Naive B cell (primary cell): ENCODE measurements at places on chromosomes 5 and 9. TPM values are rescaled to one million over a fixed set of nuclear protein-coding genes. Genes with fewer than 3 reads are reported as not detected.

Gene FCN1
- 20.7 TPM for polyA plus RNA-seq

Gene ACOT12
- polyA plus RNA-seq: not detected

Gene OTP
- polyA plus RNA-seq: not detected

Gene PLEKHG4B
- polyA plus RNA-seq: 0.03 TPM

DNA sequence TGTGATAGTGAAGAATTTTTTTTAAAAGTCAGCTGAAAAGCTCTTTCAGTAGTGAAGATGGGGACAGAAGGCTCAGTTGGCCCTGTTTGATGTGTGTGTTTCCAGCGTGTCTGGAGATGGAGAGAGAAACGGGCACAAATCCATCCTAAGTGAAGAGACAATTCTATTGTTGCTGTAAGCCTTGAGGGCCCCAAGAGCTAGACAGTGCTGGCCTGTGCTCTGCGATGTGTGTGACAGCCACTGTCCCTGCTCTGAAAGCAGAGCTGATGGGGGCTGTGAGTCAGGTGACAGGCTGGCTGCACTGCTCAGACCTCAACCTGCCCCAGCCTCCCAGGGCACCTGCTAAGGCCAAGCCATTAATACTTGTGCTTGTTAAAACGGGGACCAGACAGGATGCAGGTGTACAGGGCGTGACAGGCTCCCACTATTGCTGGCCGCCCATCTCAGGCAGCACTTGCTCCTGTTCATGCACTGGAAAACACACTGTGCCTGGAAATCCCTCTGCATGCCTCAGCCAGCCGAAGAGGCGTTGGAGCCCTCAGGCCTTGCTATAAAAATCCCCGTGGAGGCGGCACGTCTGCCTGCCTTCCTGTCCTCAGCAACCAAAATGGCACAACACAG is 44.6 kb upstream of the SEMA4D start:
- H3K36me3 ChIP-seq: peaks cover 7% of the 10 kb centered on the region
- H3K4me1 ChIP-seq: peaks cover 23% of the 10 kb centered on the region
- no peak for DNase-seq
- H3K27ac ChIP-seq: no peak overlapping the region

DNA sequence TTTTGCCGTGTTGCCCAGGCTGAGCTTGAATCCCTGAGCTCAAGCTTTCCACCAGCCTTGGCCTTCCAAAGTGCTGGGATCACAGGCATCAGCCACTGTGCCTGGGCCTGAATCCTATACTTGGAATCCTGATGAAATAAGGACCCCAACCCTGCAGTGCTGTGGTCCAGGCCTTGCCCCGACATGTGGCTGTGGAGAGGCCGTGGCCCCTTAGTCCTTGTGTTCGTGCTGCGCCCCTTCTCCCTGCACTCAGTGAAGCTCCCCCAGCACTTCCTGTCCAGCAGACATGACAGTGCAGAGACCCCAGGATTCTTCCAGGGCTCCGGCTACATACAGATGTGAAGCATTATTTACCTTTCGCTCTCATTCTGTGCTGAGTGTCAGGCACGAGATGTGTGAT is 52.9 kb downstream of the EHMT1 start:
- peaks cover 7% of the 10 kb centered on the region for H3K36me3 ChIP-seq
- H3K27me3 ChIP-seq: no peaks in the 10 kb centered on the region
- DNase-seq: no peak
- peaks cover 66% of the 10 kb centered on the region for H3K4me1 ChIP-seq
- peak overlapping the region; percentile 57 for H3K27ac ChIP-seq
